ENCODE measurements at places on chromosomes 16 and 17. TPM values are rescaled to one million over a fixed set of nuclear protein-coding genes. Genes with fewer than 3 reads are reported as not detected.

DNA sequence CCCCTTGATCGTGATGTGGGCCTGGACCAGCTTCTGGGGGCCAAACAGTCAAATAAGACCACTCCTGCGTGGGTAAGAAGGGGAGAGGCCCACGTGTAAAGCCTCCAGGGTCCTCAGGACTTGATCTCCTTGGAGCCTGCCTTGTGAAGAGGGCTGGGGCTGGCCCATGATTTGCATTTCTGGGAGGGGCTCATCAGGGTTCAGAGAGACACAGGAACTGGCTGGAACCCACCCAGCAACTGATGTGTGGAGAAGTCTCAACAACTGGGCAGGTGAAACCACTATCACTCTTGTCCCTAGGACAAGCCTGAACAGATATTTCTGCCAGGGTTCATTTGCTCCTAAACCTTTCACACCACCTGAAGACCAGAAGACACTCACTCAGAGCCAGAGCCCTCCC is 214.7 kb downstream of the ZNF423 start:
- no peak for DNase-seq

The MT1M gene
- 0.24 TPM for polyA plus RNA-seq

DNA sequence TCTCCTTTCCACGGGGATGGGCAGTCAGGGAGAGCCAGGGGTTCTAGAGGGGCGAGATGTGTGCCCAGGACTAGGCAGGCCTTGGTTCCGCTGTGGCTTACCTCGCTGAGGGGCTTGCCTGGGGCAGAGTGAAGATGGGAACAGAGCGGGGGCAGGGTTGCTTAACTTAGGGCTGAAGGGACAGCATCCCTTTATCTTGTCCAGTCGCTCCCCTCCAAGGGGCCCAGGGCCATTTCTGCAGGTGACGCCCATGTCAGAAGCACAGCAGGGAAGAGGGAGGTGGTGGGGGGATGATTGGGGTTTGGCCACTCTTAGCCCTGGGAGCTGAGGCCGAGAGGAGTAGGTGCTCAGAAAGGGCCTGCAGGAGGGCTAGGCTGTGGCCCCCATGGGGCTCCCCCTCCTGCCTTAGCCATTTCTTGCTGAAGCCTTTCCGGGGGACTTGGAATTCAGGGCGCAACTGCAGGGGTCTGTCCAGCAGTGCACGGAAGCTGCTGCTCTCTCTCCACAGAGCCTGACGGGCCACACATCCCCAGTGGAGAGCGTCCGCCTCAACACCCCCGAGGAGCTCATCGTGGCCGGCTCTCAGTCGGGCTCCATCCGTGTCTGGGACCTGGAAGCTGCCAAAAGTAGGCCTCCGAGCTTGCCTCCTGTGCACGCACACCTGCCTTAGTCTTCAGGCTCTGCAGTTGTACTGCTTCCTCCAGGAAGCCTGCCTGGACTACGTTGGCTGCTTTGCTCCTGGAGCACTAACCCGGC is 8.5 kb downstream of the KATNB1 start:
- DNase-seq: no peak

DNA sequence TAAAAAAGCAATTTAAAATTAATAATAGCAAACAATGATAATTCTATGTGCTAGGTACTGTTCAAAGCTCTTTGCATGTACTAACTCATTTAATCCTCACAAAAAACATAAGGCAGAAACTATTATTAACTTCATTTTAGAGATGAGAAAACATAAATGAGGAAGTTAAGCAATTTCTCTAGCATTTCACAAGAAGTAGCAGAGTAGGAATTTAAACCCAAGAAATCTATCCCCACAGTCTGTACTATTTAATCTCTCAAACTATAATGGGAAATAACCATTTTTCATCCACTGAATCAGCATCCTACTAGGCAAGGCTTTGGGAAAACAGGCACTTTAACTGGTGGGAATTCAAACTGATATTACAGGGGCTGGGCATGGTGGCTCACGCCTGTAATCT is 42.2 kb upstream of the INTS2 start:
- DNase-seq: no peak

GRCh38 chr16:5865236-5865635 is 767.6 kb upstream of the EEF2KMT start:
- no peak for DNase-seq

GRCh38 chr16:77374384-77374783 is 60.5 kb downstream of the ADAMTS18 start:
- DNase-seq: no peak

The DHRS7C gene
- polyA plus RNA-seq: not detected

- DNase-seq: peak; percentile 54
These were observed 154.0 kb upstream of the SDK2 start for GRCh38 chr17:73798111-73798748.

DNA sequence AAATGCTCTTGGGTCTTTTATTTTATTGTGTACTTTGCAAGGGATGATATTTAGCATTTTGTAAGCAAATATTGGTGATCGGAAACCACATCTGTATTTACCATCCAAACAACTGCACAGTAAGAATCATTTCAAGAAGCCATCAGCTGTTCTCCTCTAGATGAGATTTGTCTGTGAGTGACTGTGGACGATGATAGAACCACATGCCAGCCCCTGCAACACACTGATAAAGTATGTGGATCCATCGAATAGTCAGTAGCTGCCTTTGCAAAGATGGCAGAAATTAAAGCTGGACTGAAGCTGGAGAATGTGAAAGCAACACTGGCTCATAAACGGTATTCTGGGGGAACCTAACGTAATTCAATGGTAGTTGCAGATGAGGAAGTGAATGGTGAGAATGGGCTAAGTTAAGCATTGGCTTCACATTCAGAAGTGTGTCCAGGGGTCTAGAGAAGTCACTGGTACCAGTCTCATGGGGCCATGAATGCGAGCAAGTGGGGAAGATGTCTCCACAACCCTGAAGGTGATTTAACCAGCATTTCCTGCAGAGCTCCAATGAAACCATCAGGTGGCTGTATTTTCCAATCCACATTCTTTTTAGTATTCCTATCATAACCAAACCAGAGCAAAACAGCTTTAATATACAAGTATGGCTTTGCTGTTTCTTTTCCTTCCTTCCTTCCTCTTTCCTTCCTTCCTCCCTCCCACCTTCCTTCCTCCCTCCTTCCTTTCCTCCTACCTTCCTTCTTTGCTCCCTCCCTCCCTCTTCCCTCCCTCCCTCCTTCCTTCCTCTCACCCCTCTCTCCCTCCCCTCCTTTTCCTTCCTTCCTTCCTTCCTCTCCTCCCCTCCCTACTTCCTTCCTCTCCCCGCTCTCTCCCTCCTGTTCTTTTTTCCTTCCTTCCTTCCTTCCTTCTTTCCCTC is 169.4 kb downstream of the ABCA8 start:
- DNase-seq: no peak

DNA sequence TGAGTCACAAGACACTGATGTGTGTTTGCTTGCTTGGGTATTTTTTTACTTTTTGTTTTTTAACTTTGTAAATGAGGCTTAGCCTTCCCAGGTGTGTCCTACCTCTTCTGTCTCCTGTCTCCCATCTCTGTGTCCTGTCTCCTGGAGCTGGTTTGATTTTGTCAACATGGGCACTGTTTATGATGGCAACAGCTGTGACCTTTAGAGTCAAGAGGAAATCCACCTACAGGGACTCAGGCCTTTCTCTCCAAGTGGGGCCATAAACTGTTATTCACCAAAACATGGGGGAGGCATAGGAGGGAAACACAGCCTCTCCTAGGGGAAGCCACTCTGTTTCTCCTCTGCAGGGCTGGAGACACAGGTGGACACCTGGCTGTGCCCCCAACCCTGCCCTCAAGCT is 13.1 kb upstream of the PLCG2 start:
- DNase-seq: no peak

GRCh38 chr16:48139517-48139916 is 16.3 kb downstream of the ABCC12 start:
- no peak for DNase-seq

The RNU2-1 gene
- not detected for polyA plus RNA-seq

The TMEM238L gene
- not detected for polyA plus RNA-seq

All from foreskin keratinocyte (primary cell).